ENCODE measurements at places on chromosomes 4 and X.

DNA sequence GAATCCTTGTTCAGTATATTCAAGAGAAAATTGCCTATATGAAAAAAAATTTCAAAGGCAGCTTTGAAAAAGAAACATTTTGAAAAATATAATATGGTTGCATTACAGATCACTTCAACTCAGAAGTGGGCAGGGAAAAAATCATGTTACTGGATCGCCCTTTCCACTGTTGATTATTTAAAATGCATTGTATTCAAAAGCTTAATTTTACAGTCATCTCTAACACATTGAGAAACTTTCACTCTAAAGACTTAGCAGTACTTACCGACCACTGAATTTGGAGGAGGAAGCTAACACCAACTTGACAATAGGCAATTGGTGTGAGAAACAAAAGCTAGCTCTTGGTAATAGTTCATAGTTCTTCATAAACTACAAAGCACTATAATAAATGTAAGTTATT, 101.9 kb downstream of the CEP135 start:
- no peak for DNase-seq

- DNase-seq = no peak
These were observed 48.4 kb downstream of the ARFIP1 start for GRCh38 chr4:152828122-152828521.

GRCh38 chrX:121308276-121308805, 260.9 kb downstream of the GLUD2 start:
- no peak for DNase-seq

DNA sequence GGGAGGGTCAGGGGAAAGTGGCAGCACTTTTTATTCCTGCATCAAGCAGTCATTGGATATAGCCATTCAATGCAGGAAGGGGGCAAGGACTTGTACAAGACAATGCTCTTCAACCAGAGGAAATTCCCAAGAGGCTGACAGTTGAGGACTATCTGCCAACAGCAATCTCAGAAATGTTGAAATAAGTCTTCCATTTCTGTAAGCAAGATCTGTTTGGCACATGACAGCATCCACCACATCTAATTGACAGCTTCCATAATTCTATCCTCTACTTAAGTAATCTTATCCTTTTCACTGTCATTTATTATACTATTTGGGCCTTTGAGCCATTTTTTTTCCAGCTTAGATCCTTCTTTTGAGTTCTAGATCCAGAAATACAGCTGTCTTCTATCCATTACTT, 110.7 kb downstream of the CFAP299 start:
- DNase-seq = no peak

GRCh38 chrX:54560411-54560810, 30.4 kb downstream of the GNL3L start:
- DNase-seq = no peak

DNA sequence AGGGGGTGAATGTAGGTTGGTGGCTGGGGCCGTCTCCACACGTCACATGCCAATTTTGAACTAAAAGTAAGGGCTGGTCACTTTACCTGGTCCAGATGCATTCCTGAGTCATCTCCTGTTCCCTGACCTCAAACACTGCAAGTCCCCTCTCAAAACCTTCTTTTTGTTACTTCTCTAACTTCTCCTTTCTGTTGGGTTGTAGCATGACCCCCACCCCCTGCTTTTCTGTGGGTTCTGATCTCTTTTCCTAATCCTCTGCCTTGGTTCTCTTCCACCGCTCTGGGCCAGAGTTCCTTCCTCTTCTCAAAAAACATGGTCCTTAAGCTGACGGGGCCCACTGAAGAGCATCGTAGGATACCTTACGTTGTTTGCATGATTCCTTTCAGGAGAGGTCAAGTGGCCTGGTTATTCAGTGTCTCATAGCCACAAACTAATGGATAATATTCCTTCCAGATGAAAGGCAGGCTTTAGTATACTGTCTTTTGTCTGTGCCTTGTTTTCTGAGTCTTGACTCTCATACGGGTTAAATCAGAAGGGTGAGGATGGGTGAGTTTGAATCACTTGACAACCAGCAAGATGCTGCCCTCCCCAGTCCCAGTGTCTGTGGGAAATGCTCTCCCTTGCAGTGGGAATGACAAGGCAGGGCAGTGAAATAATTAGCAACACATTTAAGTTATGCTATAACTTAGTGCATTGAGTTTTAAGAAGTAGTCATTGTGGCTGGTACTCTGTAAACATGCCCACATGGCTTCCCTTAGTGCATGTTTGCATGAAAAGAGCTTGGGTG, 15.1 kb downstream of the SMS start:
- no peak for DNase-seq

- no peak for DNase-seq
These were observed 8.3 kb upstream of the LNX1 start for GRCh38 chr4:53599632-53600031.

DNA sequence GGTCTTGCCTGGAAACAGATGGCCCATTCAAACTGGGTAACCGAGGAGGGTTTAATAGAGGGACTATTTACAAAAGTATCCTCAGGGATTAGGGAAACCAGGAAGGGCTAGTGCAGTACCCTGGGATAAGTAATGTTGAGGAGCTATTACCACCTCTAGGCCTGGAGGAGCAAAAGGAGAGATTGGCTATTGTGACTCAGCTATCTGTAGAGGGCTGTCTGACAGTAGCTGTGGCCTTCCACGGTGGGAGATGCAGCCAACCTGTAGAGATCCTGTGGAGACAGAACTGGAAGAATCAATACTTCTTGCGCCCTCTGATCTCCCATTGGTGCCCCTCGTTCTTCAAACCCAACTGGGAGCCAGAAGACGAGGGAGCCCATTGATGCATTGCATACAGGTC, 34.1 kb upstream of the RPS6KA3 start:
- DNase-seq = no peak

GRCh38 chr4:36164900-36165630, 79.2 kb downstream of the ARAP2 start:
- no peak for DNase-seq

GRCh38 chrX:110426155-110426504, 67.5 kb downstream of the RTL9 start:
- no peak for DNase-seq

DNA sequence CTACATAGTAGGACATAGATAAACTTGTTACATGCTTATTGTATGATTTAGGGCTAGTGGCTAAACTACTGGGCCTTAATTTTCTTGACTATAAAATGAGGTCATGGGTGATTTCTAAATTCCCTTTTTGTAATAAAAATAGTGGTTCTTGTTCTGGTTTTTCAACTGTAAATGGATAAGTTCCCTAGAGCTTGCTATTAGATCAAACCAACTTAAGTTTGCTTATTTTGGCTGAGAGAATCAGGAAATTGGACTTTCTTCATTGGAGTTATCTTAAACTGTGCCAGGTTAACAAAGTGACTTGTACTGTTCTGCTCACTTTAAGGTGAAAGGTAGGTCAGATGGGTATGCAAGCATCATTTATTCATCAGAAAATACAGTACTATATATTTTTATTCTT, 78.3 kb downstream of the PDLIM5 start:
- no peak for DNase-seq

DNA sequence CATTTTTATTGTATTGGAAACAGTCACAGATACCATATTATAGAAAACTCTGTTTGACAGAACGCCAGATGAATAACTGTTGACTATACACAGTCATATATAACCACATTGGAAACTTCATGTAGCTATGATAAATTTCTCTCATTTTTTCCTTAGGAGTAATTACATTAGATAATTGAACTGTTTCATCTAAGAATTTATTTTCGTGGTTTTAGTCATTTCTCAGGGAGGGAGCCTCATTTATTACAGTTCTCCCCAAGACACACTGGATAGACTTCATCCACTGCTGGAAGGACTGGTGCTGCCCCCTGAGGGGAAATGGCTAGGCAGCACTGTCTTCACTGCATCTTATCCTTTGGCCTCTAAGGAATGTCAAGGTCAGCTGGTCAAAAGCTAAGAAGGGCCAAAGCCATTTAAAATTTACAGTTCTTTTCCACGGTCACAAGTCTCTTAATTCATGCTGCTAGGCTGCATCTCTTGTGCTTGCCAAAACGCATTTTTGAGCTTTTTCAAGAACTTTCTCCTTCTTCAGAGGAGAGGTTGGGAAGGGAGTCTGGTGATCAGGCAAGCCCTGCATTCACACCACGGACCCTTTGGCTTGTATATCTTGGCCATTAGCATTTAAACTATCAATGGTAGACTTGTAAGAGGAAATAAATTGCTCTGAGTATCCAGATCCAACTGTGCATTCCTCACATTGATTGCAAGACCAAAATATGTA, 145.1 kb downstream of the CBR4 start:
- DNase-seq = no peak

GRCh38 chr4:158208963-158209640, 1.2 kb upstream of the TMEM144 start:
- DNase-seq = no peak

GRCh38 chrX:18424482-18425198, 768 bp upstream of the CDKL5 start:
- peak; percentile 0 for DNase-seq

- DNase-seq = no peak
These were observed 1.3 kb upstream of the RGS12 start for GRCh38 chr4:3291411-3291968.

GRCh38 chr4:85420831-85421230, 54.1 kb upstream of the ARHGAP24 start:
- DNase-seq = no peak

- DNase-seq = no peak
These were observed 179.0 kb downstream of the PDGFC start for GRCh38 chr4:156792462-156793085.

- no peak for DNase-seq
These were observed 17.1 kb downstream of the FBXO8 start for GRCh38 chr4:174266416-174266815.

GRCh38 chrX:154051201-154051810, 31.6 kb upstream of the IRAK1 start:
- DNase-seq = peak; percentile 47

GRCh38 chrX:40201329-40201885, 103.6 kb upstream of the BCOR start:
- no peak for DNase-seq

GRCh38 chr4:99878604-99879003, 15.6 kb downstream of the LAMTOR3 start:
- DNase-seq = no peak

DNA sequence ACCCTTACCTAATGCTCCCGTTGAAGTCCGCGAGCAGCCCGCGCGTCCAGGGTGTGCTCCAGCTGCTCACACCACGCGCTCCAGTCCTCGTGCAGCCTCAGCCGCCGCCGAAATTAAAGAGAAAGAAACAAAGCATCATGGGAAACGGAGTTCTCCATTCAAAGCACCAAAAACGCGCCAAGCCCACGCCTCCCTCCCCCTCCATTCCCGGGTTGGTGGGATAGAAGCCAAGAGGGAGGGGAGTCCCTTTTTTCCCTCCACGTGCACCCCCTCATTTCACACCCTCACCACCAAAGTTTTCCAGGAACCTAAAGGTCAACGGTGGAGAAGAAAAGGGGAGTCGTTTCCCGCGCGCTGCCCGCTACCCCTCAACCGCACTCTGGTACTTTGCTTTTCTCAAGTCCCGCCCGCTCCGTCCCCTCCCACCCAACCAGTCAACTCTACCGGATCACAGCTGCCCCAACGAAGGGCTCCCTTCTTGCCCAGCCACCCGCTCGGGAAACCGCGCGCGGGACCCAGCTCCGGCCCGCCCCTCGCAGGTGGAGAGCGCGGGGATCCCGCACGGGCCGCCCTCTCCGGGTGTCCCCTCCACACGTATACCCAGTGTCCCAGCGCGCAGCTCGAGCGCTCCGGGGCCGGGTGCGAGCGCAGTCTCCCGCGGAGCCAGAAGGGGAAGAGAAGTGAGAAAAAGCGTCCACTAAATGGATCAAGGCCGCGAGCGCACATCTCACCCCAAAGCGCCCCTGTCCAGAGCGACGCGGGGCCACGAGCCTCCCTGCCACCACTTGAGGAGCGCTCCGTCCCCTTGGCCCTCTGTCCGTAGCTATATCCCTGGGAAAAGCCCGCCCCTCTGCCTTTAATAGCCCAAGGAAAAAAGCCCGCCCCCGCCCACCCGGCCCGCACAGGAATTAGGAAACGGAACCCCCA, 65.1 kb upstream of the CCDC160 start:
- no peak for DNase-seq

DNA sequence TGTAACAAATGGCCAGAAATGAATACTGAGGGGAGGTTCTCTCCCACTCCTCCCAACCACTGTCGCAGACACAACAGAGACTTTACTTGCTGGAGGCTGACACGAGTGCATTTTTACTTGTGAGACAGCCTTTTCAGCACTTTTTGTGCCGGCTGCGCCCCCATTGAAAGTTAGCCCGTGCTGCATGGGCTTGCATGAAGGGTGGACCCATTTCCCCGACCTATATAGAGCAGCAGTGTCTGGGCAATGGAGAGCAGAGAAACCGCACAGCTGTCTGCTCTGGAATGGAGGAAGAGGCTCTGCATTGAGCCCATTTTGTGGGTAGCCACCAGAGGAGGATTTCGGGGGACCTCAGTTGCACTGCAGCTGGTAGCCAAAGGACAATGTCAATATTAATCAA, 208.8 kb downstream of the UGT8 start:
- DNase-seq = no peak

- no peak for DNase-seq
These were observed 4.7 kb upstream of the GATA1 start for GRCh38 chrX:48781705-48782104.

Data from activated CD8-positive, alpha-beta memory T cell treated with anti-CD3 and anti-CD28 coated beads for 1 hour (primary cell).